ENCODE measurements at places on chromosomes 1 and 21.

DNA sequence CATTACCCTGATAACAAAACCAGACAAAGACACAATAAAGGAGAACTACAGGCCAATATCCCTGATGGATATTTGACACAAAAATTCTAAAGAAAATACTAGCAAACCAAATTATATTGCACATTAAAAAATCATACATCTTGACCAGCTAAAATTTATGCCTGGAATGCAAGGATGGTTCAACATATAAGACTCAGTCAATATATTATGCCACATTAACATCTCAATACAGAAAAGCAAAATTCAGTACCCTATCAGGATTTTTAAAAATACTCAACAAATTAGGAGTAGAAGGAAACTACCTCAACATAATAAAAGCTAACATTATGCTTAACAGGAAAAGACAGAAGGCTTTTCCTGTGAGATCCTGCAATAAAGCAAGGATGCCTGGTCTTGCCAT, 177.1 kb downstream of the MAGI3 start:
- DNase-seq, result no peak

GRCh38 chr1:7962014-7962335, 464 bp downstream of the PARK7 start:
- DNase-seq, result no peak

DNA sequence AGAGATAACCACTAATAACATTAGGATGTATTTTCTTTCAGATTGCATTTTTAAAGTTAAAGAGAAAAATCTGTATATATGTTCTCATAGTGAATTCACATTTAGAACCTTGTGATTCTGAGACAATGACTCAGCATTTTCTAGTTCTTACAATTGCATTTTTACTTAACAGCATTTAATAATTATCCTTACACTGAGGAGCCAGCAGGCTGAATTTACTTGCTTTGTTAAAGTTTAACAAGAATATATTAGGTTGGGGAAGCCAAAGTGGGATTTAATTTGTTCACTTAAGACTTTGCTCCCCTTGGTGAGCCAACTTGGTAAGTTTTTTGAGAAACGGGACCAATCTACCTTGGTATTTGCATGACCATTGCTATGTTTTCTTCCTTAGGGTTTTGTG, 4.5 kb downstream of the PATJ start:
- no peak for DNase-seq

DNA sequence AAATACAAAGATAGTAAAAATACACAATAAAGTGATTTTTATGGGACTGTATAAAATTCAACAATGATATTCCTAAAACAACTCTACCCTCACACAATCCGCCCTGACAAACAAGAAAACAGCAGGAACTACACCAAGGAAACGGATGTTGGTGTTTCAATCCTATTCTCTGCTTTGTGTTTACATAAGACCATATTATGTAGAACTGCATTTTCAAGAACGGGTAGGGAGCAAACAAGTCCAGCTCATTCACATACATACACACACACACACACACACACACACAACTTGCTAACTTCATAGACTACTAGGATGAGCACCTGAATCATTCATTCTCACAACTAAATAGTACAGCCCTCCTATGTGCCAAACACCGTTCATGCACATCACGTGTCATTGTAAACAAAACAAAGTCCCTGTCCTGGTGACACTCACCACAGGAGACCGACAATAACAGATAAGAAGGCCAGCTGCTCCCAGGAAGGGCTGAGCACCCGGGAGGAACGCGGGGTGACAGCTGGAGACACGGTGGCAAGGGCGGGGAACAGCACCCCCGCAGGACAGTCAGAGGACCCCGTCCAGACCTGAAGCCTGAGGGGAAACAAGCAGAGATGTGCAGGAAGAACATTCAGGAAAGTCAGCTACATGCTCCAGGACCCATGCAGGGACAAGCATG, 43.0 kb downstream of the NPHP4 start:
- no peak for DNase-seq

GRCh38 chr1:46816930-46817329, 18.1 kb downstream of the CYP4B1 start:
- no peak for DNase-seq

DNA sequence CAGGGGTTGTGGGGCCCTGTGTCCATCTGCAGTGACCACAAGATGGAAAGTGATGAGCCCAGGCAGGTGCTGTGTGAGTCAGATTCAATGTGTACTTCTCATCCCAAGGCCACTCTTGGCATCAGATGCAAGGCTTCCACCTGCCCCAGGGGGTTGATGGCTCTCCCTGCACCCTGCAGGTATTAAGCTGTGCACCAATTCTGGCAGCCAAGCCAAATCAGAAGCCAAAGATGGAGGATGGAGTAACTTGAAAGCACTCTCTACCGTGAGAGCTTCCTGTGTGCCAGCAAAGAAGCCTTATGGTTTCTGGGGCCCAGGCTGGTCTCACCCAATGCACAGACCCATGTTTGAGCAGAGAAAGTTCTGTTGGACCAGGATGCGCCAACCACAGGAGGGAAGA, 44.3 kb upstream of the TENT5C start:
- no peak for DNase-seq

- no peak for DNase-seq
These were observed 10.6 kb upstream of the F3 start for GRCh38 chr1:94552071-94552586.

- no peak for DNase-seq
These were observed 83.2 kb downstream of the CAMK2N1 start for GRCh38 chr1:20402585-20403422.

DNA sequence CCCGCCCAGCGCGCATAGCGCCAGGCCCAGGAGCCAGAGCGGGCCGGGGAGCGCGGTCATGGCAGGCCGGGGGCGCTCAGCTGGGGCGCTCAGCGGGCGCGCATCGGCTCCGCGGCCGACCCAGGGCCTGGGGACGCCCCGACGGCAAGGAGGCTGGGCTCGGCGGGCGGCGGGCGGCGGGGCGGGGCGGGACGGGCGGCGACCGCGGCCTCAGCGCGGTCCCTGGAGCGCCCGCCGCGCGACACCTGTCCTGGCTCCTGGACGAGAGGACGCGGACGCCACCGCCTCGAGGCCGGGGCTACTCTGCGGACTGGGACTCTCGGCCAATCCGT, 273 bp downstream of the BMP8B start:
- no peak for DNase-seq

DNA sequence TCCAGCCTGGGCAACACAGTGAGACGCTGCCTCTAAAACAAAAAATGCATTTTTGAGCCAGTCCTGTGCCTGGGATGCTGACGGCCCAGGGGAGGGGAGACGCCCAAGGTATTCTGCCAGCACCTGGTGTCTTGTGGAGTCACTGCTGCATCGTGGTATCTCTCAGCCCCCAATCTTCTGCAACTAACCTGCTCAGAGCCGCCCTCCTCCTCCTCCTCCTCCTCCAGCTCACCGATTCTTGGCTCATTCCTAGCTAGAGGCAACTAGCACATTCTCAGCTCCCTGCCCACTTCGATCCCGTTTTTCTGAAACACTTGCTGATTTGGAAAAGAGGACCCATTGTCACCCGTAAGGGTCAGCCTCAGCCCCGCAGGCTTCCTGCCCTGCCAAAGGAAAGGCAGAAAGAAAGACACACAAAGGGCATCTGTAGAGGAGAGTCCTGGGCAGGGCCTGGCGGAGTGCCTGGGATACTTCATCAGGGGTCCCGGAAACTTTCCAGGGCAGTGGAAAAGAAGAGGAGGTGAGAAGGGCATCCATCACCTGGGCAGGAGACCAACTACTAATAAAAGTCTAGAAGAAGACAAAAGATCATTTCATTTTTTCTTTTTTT, 20.7 kb downstream of the GPR157 start:
- DNase-seq, result no peak

DNA sequence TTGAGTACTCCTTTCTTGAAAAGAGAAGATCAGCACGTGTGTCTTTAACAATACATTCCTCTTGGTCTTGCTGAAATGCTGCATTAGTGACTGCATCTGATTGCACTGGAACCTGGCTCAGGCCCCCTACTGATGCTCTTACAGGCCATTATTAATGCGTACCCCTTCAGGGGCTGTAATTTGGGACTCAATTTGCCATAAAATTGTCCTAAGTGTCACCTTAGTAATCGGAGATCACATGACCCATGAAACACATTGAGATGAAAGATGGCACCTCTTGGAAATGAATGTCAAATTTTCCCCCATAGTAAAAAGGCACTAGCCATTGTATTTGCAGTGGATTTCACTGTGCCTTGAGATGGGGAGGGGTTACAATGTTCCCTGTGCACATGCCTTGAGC, 563.3 kb downstream of the KIF26B start:
- no peak for DNase-seq

- DNase-seq, result no peak
These were observed 13.0 kb downstream of the FAM20B start for GRCh38 chr1:179038528-179039281.

- DNase-seq, result peak; percentile 71
These were observed 249.6 kb downstream of the COL11A1 start for GRCh38 chr1:102858695-102859094.

GRCh38 chr1:63960326-63960725, 186.5 kb downstream of the ROR1 start:
- no peak for DNase-seq

Measured in GM04503 (cell line).